ENCODE measurements at places on chromosomes 6 and 20.

GRCh38 chr20:51318058-51318949, 224.2 kb downstream of the NFATC2 start:
- DNase-seq = peak; percentile 92

DNA sequence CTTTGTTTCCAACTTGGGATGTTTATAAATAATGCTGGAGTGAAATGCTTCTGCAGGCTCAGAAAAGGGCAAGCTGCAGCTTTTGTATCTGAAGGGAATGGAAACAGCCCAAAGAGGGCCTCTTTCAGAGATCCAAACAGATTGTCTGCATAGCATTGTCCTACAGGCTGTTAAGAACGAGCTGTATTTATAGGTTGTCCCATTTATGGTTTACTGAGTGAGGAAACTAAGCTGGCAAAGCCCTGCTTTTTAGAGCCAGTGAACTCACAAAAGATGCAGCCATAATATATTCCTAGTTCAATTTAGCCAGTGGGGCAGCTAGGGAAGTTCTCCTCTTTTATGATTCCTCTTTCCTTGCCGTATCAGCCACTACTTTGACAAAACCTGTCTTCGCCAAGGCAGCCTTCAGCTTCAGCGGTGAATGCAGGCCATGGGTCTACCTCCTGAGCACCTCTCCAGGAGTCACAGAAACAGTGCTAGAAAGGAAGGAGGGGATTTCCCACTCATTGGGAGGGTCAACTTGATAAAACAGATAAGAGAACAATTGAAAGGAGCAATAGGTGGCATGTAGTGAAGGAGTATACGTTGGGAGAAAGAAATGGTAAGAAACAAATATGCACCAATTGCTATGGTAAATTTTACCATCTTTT, 15.0 kb downstream of the KIAA0319 start:
- no peak for DNase-seq

GRCh38 chr6:42251911-42252637, 34.4 kb upstream of the MRPS10 start:
- no peak for DNase-seq

DNA sequence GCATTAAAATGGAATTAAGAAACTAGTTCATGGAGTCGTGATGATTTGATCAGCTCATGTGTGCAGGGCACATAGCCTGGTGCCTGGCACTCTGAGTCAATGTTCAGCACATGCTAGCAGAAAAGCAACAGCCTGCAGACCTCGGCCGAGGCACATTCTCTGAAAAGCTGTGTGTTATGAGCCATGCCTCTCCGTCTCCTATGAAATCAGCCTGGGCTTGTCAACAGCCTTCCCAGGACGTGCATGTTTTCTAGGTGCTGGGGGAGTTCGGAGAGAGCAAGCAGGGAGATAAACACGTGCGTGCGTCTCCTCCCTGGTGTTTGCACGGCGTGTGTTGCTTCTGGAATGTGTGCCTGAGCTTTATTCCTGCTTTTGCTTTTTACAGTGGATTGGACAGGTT, 207.8 kb upstream of the KCNG1 start:
- DNase-seq = no peak

DNA sequence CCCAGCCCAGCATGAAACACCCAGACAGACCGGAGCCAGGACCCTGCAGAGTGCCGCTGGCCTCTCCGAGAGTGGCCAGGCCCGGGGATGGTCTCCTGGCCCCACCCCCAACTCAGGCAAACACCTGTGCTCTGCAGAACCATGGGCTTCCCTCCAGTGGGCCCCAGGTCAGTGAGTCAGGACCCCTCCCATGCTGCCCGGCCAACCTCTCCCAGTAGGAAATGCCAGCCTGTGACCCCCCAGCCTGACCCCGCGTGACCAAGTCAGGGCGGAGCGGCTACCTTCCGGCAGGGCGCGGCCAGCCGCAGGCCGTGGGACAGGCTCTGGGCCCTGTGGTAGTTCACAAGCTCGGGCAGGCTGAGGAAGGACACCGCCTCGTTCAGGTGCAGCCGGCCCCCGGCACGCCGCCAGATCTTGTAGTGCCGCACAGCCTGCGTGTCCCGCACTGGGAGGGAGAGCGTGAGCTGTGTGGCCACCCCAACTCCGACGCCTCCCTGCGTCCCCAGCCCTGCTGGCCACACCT, 3.2 kb downstream of the PTK6 start:
- peak; percentile 32 for DNase-seq

- peak; percentile 34 for DNase-seq
These were observed 224.3 kb upstream of the TSHZ2 start for GRCh38 chr20:52747845-52748284.

- no peak for DNase-seq
These were observed 11.8 kb downstream of the ADTRP start for GRCh38 chr6:11766589-11767450.

DNA sequence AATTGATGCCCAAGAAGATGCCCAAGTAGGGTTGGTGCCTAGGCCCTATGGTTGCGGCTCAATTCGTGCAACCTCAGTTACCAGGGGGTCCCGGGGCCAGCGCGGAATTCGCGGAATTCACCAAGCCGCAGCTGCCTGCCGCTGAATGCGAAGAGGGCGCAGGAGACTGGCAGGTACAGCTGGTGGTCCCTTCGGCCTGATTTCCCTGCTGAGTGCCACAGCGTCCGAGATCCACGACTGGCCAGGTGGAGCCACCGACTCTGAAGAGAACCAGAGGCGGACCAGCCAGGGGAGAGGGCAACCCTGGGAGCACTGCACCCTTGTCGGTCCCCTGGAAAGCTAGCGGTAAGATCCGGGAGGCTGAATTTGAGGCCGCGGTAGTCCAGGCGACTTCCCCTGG, 6.8 kb upstream of the TFAP2D start:
- DNase-seq = peak; percentile 75

GRCh38 chr6:106098383-106099234, 12.5 kb downstream of the PRDM1 start:
- DNase-seq = no peak

GRCh38 chr6:79895382-79896074, 51.8 kb downstream of the ELOVL4 start:
- DNase-seq = no peak

- DNase-seq = no peak
These were observed 30.2 kb downstream of the VEGFA start for GRCh38 chr6:43800298-43800623.

GRCh38 chr20:18001131-18001921, 32.5 kb downstream of the MGME1 start:
- no peak for DNase-seq

DNA sequence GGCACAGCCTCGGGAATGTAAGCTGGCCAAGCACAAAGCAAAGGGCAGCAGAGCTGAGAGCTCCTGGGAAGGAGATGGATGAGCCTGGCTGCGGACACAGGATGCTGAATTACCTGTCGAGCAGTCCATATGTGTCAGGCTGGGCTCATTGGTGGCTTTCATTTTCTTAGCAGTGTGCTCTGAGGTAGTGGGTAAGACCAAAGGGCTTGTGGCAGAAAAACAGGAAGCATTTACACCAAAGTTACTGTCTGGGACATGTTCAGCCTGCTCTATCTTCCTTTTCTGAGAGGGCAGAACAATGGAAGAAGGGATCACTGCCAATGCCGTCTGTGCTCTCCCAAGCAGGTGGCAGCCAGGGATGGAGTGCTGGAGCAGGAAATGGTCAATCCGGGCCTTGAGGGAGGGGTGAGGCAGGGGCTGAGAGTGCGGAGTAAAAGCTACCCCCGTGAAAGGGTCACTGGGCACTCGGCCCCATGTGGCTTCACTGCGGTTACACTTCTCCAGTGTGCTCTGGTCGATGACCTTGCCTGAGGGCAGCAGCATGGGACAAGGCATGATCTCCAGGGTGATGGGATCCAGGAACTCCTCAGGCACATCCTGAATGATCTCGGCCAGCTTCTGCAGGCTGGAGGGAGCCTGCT, 36.9 kb upstream of the AVP start:
- no peak for DNase-seq

GRCh38 chr6:87905101-87905641, 142.5 kb upstream of the SPACA1 start:
- no peak for DNase-seq

- DNase-seq = no peak
These were observed 707.6 kb upstream of the MARCKS start for GRCh38 chr6:113149511-113149910.

- DNase-seq = no peak
These were observed 60.2 kb downstream of the ASXL1 start for GRCh38 chr20:32418376-32418775.

- DNase-seq = peak; percentile 13
These were observed 272.7 kb upstream of the MAP3K7 start for GRCh38 chr6:90859612-90860011.

- no peak for DNase-seq
These were observed 49.3 kb downstream of the ARFGEF2 start for GRCh38 chr20:48970681-48971365.

DNA sequence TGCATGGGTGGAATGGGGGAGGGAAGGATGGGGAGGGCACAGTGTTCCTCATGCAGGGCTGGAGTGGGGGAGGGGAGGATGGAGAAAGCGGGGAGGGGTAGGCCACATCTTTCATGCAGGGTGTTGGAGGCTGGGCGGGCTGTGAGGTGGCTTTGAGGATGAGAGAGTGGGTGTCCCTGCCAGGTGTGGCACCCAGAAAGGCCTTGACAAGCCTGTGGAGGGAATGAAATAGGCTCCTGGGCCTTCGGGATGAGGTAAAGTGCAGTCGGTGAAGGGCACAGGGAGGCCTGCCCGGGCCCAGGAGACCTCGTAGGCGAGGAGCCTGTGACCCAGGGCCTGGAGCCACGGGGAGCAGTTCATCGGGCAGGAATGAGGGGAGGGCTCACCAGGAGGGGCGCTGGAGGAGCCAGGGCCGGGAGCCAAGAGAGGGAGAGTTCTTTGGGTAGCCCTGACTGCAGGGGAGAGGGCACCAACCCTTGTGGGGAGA, 7.6 kb downstream of the CEBPB start:
- peak; percentile 25 for DNase-seq

GRCh38 chr6:27890445-27891319, 21.5 kb downstream of the OR2B2 start:
- DNase-seq = peak; percentile 74

- DNase-seq = no peak
These were observed 108.2 kb downstream of the CDH26 start for GRCh38 chr20:60066438-60066823.

GRCh38 chr20:22577515-22578220, 6.7 kb downstream of the FOXA2 start:
- peak; percentile 68 for DNase-seq

GRCh38 chr20:46994341-46994740, 99.7 kb downstream of the EYA2 start:
- no peak for DNase-seq

DNA sequence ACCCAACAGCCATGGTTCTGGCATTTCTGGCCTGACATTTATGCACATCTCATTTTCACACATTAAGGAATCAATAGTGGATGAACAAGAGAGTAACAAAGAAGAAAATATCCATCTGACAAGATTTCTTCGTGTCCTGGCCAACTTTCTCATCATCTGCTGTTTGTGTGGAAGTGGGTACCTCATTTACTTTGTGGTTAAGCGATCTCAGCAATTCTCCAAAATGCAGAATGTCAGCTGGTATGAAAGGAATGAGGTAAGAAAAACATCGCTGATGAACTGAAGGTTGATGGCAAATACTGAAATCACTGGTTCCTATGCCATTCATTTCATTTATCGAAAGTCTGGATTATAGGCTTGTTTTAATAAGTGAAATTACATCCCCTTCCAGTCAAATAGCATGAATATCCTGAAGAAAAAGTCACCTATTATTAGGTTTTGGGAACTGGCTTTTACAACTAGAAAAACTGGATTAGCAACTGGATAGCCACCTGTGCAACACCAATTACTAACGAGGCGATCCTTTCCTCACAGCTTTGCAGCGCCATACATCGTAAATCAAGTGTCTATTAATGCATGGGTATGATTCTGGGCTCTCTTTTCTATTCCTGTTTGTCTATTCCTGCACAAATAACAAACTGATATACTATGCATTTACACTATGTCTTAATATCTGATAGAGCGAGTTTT, 50.2 kb upstream of the NOP56 start:
- no peak for DNase-seq

- DNase-seq = no peak
These were observed 1.1 kb upstream of the RIN2 start for GRCh38 chr20:19756761-19757486.

DNA sequence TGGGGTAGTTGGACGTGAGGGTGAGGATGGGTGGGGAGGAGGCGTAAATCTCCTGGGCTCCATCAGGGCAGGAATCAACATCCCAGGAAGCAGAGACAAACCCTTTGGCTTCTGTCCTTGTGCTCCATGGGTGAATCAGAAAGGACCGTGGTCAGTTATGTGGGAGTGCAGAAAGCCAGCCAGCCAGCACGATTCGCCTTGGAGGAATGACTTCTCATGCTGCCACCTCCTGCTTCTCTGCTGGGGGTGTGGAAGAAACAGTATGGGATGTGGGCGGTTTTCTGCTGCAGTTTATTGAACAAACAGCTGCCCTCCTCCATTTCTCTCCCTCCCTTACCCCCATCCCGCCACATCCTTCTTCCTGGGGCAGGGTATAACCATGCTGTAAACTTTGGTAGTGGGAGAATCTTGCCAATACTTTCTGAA, 214.5 kb downstream of the SOX4 start:
- DNase-seq = no peak

- no peak for DNase-seq
These were observed 143.4 kb upstream of the HMGN3 start for GRCh38 chr6:79377888-79378348.

GRCh38 chr20:57909763-57910331, 200.0 kb upstream of the PMEPA1 start:
- DNase-seq = no peak

GRCh38 chr6:101572627-101573026, 179.1 kb downstream of the GRIK2 start:
- no peak for DNase-seq

DNA sequence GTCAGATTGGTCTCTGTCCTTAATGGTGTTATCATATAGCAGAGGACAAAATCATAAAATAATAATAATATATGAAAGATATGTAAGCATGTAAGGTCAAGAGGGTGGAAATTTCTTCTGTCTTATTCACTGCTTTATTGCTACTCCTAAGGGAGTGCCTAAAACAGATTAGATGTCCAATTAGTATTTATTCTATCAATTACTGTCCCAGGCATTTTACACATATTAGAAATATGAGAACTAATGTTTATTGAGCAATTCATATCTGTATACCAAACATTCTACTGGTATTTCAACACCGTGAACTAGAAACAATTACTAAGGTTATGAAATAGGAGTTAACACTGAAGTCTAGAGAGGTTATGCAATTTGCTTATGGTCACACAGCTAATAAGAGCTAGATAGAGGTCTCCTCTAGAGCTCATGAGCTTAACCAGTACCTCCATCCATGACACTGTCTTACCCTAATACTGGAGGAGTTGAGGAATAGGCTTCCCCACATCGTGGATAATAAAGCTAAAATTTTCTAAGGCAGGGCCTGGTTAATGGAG, 302.3 kb downstream of the PLCB1 start:
- DNase-seq = no peak

GRCh38 chr6:7184502-7184901, 76.7 kb downstream of the RREB1 start:
- DNase-seq = no peak

DNA sequence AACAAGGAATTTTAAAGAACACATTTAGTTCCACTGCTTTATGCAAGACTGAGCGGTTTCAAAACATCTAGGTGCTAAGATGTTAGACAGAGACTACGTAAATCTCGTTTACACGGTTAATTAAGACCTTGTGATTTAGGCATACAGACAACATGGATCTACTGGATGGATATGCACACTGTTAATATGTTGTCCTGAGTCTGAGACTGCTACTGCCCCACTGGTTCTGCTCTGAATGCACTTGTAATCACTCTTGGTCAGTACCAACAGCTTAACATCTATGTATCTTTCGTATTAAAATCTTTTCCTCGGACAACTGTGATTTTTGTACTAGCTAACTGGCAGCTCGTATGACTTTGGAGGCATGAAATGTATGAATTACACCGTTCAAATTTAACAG, 3.1 kb downstream of the MAN1A1 start:
- DNase-seq = no peak

All from WTC11 (cell line).